ENCODE measurements at places on chromosomes 5 and 9. TPM values are rescaled to one million over a fixed set of nuclear protein-coding genes. Genes with fewer than 3 reads are reported as not detected.

Gene PCDHGC4
- not detected for total RNA-seq

DNA sequence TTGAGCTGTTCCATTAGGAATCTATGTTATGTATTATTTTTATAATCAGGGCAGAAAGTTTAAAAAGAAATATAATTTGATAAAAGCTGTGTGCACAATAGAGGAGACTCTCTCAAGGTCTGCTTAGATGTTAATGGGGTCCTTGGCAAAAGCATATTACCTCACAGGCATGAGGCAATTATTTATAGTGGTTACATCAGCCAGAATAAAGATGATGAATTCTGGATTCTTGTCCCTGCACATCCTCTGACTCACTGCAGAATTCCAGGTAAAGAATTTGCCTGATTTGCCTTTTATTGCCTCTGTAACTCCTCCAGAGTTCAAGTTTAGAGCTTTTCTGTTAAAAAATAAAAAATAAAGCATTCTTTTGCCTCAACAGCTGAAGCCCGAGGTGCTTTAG is 253.6 kb downstream of the MAST4 start:
- no peak for DNase-seq

Gene PCDHB9
- total RNA-seq: not detected

GRCh38 chr5:8050616-8051175 is 181.7 kb downstream of the MTRR start:
- no peak for DNase-seq

Gene ROR2
- 0.14 TPM for total RNA-seq

DNA sequence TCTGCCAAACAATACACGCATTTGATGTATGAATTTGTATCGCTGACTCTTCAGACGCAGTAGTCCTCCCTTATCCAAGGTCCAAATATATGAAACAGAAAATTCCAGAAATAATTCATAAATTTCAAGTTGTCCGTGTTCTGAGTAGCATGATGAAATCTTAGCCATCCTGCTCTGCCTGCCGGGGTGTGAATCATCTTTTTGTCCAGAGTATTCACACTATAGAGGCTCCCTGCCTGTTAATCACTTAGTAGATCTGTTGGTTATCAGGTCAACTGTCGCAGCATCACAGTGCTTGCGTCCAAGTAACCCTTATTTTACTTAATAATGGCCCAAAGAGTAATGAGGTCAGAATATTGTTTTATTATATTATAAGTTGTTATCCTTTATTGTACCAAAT is 268.1 kb downstream of the DOCK8 start:
- no peak for DNase-seq

- no peak for DNase-seq
These were observed 343.1 kb upstream of the DAB2 start for GRCh38 chr5:39767916-39768315.

Gene PCDHB15
- 0.06 TPM for total RNA-seq

GRCh38 chr9:78351816-78352215 is 54.9 kb downstream of the PSAT1 start:
- DNase-seq: no peak

DNA sequence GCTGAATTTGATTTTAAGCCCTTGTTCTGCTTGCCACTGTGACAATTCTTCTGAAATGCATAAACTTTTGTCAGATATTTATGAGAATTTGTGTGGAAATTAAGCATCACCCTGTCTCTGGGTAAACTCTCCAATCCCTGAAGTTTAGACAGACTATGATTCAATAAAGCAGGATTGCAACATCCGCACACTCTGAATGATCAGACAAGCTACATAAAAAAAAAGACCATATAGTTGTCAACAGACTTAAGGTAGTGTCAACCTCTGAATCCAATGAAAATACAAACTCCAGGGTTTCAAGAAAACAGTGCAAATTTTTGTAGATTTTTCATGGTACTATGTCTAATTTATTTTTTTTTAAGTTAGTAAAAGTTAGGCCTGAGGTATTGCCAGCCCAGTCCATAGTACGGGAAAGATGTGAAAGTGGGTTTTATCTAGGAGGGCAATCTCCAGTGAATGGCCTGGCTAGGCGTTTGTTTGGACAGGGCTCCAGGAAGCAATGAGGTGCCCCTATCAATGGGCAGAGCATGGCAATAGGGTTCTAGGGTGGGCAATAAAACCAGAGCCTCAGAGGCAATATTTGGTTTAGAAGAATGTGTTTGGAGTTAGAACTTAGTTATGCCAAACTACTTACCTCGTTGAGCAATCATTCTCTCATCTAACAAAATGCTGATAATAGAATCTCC is 762.6 kb upstream of the SEMA6A start:
- DNase-seq: no peak

Gene FGFR4
- 2.3 TPM for total RNA-seq

- peak; percentile 35 for DNase-seq
These were observed 18.4 kb upstream of the SLC9A3 start for GRCh38 chr5:542319-543311.

Gene HTR4
- not detected for total RNA-seq

DNA sequence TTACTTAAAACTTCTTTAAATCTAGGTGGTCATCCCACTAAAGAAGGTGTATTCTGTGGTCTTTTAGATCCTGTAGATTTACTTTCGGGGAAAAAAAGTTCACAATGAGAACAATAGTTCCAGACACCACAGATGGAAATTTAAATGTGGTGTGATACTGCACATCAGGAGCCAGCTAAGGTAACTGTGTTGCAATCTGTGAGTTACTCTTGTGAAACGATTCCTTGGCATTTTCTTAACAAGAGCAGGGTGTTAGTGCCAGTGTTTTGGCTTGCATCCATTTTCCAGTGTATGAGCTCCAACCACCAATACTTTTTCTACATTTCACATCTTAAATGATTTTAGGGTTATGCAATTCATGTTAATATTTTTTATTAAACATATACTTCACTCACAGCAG is 674.5 kb downstream of the CETN3 start:
- no peak for DNase-seq

Gene PANK3
- 52.2 TPM for total RNA-seq

Gene IL4
- total RNA-seq: 1.8 TPM

GRCh38 chr5:143274952-143275351 is 128.5 kb downstream of the NR3C1 start:
- DNase-seq: no peak

Gene RNF224
- not detected for total RNA-seq

DNA sequence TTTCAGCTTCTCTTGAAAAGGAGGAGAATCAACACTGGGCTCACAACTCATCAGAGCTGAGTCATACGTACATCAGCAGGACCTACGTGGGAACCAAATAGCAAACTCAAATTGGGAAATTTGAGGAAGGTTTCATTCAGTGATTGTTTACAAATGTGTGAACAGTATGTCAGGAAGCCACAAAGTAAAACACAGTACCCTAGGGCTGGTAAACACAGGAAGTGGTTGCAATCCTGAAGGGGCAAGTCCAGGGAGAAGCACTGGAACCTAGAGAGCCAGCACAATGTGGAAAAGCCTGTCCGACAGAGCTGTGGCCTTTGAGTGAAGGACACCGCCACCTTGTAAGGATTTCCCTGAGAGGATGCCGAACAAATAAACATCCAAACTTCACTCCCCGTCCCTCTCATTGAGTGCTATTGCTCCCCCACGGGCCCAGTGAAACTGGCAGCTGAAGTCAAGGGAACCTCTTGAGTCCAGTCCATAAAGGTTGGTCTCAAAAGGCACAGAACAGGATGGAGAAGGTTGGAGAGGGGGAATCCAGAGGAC is 26.7 kb upstream of the RICTOR start:
- DNase-seq: no peak

GRCh38 chr9:88359974-88360373 is 28.3 kb upstream of the SPIN1 start:
- DNase-seq: no peak

- no peak for DNase-seq
These were observed 214.1 kb upstream of the KLF4 start for GRCh38 chr9:107703651-107704050.

DNA sequence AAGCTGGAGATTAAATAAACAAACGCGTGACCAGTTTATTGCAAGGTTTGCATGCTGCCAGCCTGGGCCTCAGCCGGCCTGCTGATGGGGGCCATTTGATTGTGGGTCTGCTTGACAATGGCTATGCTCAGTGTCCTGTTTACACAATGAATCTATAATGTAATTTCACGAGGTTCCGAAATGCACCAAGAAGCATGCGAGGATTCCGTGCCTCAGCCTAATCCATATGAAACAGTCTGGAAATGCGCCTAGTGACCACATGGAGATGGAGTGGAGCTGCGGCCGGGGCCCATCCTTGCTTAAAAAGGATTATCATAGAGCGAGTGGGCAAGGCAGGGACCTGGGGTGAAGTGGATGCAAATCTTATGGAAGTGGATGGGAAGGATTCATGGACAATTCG is 382.4 kb downstream of the CDK5RAP2 start:
- DNase-seq: no peak

Gene IL31RA
- not detected for total RNA-seq

Gene ST8SIA4
- total RNA-seq: 39.2 TPM

- no peak for DNase-seq
These were observed 16.9 kb downstream of the PCSK5 start for GRCh38 chr9:75907329-75907728.

Gene STK32A
- not detected for total RNA-seq

DNA sequence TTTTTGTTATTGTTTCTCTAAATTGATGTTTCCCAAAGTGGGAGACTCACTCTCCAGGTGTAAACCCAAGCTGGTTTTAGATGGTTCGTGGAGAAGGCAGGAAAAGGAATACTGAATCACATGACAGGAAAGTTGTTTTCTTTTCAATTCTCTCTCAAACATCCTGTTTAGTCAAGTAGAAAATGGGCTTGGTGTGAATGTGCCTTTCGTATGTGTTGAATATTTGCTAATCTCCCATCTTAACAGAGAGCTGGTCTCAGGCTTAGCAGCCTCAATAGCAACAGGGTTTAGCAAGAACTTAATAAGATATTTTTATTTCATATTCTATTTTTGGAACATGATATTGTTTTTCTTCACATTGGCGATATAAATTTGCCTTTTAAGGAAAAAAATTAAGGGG is 119.7 kb downstream of the INSYN2B start:
- no peak for DNase-seq

- DNase-seq: no peak
These were observed 918.3 kb downstream of the NR2F1-AS1 start for GRCh38 chr5:92662741-92663140.

Gene FBP2
- total RNA-seq: not detected

Gene PIP5KL1
- total RNA-seq: 1.9 TPM

Gene FAM200C
- total RNA-seq: 0.71 TPM

DNA sequence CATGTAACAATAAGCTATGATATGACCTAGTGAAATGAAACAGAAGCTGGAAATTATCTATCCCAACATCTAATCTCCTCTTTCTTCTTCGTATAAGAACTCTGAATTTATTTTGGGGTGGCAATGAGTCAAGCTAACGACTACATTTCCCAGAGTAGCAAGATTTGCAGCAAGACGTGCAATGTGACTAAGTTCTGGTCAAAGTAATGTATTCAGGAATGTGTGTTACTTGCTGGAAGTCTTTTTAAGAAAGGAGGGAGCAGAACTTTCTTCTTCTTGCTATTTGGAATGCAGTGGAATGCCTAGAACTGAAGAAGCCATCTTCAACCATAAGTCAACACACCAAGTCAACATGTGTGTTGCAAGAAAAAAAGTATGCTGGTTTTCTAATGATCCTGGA is 406.6 kb upstream of the MEF2C start:
- DNase-seq: no peak

DNA sequence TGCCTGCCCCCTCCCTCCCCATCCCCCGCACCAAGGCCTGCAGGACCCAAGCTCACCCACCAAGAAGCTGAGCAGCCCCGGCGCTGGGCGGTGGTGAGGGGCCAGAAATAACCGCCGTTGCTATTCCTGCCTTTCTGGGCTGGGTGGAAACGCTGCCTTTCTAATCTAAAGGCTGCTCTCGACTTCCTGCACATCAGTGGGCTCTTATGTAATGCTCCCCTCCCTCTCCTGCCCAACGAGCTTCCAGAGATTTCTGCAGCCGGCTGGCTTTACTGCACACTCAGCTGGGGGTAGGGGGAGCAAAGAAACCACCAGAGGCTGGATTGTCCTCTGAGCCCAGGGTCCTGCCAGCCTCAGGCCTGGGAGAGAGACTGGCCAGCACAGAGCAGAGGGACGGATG is 6.9 kb upstream of the EGR1 start:
- DNase-seq: no peak

- DNase-seq: no peak
These were observed 191.6 kb upstream of the MSX2 start for GRCh38 chr5:174532455-174533453.

DNA sequence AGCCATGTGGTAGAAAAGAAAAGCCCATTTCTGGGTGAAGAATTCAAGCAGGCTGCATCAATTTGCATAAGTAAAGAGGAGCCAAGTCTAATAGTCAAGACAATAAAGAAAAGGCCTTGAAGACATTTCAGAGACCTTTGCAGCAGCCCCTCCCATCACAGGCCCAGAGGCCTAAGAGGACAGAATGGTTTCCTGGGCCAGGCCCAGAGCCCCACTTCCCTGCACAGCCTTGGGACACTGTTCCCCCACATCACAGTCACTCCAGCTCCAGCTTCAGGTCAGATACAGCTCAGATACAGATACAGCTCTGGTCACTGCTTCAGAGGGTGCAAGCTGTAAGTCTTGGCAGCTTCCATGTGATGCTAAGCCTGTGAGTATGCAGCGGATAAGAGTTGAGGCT is 29.1 kb downstream of the PLGRKT start:
- DNase-seq: no peak

- no peak for DNase-seq
These were observed 23.7 kb downstream of the RALGPS1 start for GRCh38 chr9:126938327-126938726.

- no peak for DNase-seq
These were observed 136.2 kb upstream of the IRX2 start for GRCh38 chr5:2887481-2888348.

Gene PCDHA6
- not detected for total RNA-seq

Gene MZB1
- 22.6 TPM for total RNA-seq

DNA sequence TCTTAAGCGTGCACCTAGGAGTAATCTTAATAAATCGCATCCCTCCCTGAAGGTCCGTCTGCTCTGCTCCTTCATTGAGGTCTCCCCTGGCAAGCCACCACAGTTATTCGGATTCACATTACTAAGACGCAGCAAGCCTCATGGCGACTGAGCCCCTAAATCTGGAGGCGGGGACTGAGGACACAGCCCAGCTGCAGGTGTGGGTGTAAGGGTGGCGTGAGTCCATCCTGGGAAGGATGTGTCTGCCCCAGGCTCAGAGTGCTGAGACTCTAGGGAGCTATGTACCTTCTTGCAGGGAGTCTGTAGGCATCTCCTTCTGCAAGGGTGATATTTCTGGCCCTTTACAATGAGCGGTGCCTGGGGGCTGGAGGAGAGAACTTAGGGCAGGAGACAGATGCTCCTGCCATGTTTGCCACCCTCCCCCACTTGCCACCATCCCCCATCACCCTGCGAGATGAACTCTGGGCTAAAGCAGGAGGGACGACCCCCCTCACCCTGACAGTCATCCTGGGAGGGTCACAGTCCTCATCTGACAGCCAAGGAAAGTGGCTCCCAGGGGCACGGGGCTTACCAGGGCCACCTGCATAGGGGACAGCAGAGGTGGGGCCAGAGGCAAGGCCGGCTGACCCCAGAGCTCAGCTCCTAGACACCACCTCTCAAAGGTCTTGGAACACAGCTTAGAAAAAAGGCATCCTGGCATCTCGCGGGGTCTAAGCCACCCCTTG is 76.4 kb upstream of the FCN1 start:
- no peak for DNase-seq
